ENCODE measurements at places on chromosomes 11 and 22. TPM values are rescaled to one million over a fixed set of nuclear protein-coding genes. Genes with fewer than 3 reads are reported as not detected.

RGL4 gene
- total RNA-seq: under 0.01 TPM

OR6A2 gene
- total RNA-seq: 0.73 TPM

MLC1 gene
- total RNA-seq: not detected

C22orf23 gene
- total RNA-seq: 0.50 TPM

All from smooth muscle cell of trachea (primary cell).